Right atrium auricular region (tissue), 2 donors: ENCODE measurements at places on chromosomes 11 and 22.

GRCh38 chr22:48539261-48539660 is 1288.4 kb downstream of the BRD1 start:
- DNase-seq, result no peak

GRCh38 chr22:30047364-30047738 is 32.9 kb upstream of the HORMAD2 start:
- DNase-seq, result no peak

GRCh38 chr11:131748151-131749050 is 378.0 kb downstream of the NTM start:
- DNase-seq, result peak; percentile 70

DNA sequence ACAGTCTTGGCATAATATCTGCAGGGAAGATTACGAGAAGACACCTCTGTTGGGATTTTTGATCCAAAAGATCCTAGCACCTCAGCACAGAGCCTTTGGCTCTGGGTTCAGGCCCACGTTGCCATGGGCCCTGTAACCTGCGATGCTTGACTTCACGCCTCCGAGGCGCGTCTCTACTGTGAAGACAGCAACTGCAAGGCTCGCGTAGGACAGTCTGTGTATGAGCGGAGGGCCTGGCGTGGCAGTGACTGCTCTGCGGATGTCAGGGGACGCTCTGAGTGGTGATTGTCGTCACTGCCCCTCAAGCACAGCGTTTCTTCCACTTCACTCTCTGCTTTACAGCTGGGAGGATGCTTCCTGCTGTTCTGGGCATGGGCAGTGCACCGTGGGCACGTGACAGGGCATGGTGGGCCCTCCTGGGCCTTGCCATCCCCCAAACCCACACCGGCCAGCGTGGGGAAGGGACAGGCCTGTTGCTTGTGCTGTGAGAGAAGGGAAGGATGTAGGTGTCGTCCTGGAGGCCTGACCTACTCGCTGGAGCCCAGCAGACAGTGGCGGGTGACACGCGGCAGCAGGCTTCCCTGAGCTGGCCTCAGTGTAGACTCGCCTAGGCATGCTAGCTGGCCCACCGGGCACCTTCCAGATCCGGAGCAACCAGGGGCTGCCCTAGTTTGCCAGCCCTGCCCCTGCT is 26.5 kb downstream of the GLB1L2 start:
- no peak for DNase-seq

DNA sequence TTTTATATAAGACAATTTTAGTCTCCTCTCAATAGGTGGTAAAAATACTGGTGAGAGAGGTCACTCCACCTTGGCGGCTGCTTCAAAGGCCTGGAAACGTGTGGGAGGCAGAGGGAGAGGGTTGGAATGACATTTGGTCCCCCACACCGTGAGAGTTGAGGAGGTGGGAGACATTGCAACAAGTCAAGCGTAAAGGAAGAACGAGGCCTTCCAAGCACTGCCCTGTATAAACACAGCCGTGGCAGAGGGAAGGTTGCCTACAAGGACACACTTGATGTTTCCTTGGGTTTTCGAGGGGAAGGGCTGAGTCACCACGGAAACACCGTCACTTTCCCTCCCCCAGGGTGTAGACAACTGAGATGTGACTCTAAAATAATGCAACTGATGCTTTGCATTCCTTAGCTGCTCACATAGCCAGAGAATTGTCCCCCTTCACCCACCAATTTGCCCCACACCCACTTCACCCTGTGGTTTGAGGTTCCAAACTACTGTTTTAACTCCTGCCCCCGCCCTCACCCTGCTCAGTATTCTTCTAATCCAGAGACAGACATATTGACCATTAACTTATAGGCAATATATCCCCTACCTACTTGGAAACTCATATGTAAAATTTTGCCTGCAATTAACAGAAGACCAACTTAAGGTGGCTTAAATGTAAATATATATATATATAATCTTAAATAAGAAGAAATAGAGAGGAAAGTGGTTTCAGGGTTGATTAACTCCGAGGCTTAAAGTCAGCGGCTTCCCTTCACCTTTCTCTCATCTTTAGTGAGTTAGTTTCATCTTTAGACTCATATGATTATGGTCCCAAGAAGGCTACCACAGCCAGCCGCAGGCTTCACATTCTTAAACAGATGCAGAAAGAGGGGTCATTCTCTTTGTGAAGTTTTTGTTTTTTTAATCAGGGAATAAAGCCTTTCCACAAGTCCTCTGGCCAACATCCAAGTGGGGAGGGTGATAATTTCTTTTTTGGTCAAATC is 54.1 kb upstream of the BDNF start:
- no peak for DNase-seq

- no peak for DNase-seq
These were observed 17.7 kb downstream of the NAV2 start for GRCh38 chr11:19730373-19730772.

DNA sequence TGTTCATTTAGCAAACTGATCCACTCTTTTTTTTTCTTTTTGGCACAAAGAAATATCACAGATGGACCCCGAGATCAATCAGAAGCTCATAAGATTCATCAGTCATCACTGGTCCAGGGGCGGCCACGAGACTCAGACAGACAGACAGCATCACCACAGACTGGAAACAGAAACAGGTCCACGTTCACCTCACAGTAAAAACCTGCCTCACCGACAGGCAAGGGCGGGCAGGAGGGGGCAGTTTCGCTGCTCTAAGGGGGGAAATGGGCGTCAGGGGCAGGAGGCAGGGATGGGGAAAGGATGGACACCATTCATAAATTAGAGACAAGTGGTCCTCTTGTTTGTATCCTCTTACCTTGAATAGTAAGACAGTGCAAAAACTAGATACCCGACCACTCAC is 16.5 kb downstream of the CHST1 start:
- DNase-seq, result no peak
